DMS79 (cell line): ENCODE measurements at places on chromosomes 12 and 14.

DNA sequence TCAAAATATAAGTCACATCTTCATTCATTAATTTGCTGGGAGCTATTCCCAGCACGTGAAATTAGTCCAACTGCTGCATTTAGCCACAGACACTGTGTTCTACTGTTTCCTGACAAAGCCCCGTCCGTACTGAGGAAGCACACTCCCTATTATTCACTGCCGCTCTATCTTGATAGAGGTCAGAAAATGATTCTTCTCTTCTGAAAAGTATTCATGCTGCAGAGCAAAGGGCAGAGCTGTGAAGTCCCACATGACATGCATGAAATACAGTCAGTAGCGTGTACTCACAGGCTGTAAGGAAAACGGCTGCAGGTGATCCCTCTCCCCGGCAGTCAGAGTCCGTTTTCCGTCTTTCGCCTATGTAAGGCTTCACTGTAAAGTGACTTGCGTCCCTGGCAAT is 302.5 kb upstream of the FKBP4 start:
- no peak for DNase-seq

GRCh38 chr12:6612247-6612646 is 5.1 kb upstream of the CHD4 start:
- DNase-seq = no peak

- no peak for DNase-seq
Observed at GRCh38 chr14:62189698-62190097, 427.5 kb downstream of the SNAPC1 start.

GRCh38 chr14:54046250-54046649 is 89.6 kb upstream of the BMP4 start:
- DNase-seq = no peak
